Epithelial cell of prostate (primary cell): ENCODE measurements at places on chromosomes 12 and 14.

DNA sequence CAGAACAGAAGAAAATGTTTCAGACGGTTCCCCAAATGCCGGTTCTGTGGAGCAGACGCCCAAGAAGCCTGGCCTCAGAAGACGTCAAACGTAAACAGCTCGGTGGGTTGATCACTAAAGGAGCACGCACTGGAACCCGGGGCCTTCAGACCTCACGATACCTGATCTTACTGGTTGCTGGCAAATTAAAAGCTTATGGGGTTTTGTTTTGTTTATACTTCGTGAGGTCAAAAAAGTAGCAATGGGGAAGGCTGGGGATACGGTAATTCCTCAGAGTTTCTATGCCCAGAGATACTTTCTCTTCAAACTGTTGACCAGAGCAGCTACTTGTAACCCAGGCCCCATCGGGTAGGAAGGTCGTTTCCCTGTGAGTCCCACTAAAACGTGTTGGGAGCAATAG lies 1.7 kb downstream of the CDKN1B start:
- DNase-seq = no peak

DNA sequence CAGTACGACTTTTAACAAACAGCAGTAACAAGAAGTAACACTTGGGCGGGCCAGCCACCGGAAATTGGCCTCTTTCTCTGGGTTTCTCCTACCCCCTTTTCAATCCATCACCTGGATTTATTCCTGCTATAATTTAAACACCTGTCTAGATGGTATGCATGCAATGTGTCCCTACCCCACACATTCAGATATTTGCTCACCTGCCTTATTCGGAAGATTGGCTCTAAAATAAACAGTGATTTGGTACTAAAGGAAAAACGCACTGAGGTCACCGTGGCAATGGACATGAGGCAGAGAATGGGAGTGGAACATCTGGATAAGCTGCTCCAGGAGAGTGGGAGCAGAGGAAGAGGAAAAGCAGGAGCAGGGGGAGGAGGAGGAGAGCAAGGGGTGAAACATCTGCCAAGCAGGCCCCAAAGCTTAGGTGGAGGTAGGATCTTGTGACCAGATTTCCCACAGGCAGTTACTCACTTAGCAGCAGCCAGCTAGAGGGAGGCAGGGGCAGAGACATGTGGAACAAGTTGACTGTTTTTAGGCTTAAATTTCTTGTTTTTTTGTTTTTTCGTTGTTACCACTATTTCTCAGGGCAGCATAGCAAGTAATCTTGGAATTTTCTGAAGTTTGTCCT lies 150.9 kb downstream of the TTLL5 start:
- DNase-seq = no peak

GRCh38 chr14:104429291-104429861 lies 150.2 kb upstream of the C14orf180 start:
- no peak for DNase-seq

DNA sequence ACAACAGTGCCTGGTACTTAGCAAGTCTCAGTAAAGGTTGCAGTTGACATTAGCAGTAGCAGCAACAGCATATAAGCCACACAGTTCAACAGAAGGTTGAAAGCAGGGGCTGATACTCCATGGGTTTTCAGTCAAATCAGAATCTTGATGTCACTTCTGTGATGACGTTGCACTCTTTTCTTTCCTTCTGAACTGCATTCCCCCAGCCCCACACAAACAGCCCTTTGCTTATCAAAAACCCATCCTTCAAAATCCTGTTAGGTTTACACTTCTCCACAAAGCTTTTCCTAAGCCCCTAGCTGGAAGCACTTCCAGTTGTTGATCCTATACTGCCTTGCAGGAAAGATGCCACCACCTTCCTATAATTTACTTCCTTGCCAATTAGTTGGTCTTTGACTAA lies 34.0 kb upstream of the KCNK13 start:
- DNase-seq = no peak

DNA sequence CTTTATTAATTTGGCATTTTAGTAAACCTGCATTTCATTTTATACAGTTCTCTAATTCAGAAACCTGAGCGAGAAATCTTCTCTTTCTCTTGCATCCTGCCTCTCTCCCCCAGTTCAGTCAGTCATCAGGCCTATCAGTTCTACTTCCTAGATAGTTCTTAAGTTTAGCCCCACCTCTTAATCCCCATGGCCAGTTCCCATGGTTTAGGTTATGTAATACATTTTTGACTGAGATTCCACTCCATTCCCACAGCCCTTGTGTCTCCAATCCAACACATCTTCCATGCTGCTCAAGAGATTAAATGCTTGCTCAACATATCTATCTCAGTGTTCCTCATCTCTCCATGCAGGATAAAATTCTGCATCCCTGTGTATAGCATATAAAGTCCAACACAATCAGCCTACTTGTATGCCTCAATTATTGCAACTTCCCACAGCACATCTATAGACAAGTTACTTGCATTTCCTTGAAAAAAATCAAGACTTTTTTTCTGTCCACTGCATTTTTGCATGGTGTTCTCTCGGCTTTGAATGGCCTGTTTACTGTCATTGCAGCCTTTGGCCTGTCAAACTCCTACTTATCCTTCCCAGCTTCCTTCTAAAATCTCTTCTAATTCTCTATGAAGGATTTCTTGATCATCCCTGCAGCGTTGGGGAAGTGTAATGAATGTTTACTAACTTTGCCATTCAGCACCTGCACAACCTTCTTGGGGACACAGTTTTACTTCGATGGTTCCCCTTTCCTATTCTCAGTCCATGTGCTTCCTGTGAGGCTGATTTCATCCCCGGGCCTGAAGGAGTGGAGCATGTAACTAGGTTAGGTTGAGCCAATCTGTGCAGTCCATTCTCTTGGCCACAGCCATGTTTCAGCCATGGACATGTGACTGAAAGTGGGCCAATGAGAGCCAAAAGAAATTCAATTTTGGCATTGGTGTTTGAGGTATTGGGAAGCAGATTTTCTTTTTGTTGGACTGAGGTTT lies 80.8 kb downstream of the DACT1 start:
- DNase-seq = no peak

GRCh38 chr12:89353188-89353822 lies 1.0 kb upstream of the DUSP6 start:
- DNase-seq = no peak

- DNase-seq = no peak
Measured at GRCh38 chr14:21498540-21499526, 12.3 kb downstream of the METTL3 start.

GRCh38 chr14:71586131-71586897 lies 345.9 kb upstream of the RGS6 start:
- no peak for DNase-seq

DNA sequence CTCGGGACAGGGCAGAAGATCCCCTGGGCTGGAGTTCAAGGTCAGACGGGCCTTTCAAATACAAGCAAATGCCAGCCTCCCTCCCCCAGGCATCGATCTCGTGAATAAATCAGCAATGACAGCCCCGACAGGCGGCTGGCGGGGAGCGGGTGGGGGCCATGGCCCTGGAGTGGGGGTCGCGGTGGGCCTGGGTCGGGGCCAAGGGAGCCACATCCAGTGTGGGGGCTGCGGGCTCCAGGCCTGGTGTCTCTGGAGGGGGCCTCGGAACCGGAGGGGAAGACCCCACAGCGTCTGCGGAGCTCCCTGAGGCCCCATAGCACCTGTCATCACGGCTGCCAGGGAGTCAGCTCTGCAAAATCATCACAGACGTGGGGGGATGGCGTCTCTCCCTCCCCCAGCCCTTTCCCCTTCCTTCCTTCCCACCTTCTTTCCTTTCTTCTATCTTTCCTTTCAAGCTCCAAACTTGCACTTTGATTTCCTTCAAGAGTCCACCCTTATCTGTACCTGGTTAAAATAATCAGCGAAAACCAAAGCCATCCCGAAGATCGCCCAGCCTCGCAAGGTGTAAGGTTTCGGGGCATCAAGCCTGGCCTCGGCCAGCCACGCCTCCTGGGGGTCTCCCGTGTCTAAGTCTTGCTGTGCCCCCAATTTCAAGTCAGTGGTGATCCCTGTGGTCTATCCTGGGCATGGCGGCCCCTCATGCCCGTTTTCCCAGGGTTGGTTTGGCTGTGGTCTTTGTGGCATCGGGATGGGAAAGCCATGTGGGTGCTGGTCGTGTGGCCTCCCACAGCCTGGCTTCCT lies 92.1 kb downstream of the NOC4L start:
- no peak for DNase-seq
